Natural killer cell treated with Interleukin-12 subunit alpha and Interleukin-12 subunit beta and Interleukin-15 and Interleukin-18, amount 100 ng/mL, for 72 hours (primary cell): ENCODE measurements at places on chromosomes 6 and 20. TPM values are rescaled to one million over a fixed set of nuclear protein-coding genes. Genes with fewer than 3 reads are reported as not detected.

DNA sequence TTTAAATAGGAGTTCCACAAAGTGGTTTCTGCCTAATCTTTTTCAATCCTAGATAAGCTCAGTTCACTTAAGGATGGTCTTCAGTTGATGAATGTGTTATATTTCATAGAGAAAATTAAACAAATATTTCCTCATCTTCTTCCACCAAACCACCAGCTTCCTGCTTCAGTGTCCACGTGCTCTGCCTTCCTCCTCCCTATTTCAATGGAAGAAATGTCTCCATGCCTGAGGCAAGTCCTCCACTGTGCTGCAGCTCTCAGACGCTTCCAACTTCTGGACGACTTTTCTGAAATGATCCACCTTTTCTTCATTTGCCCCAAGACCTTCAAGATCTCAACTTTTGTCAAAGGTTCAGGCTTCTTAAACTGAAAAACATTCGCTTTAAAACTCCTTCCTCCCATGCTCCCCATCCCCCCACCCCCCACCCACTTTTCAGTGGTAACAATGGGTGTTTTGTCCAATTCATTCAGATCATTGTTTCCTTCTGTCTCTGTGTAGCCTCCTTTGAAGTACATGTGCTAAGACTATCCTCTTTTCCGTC lies 25.3 kb upstream of the FABP7 start:
- H3K27ac ChIP-seq = no peak overlapping the region
- peaks cover 6% of the 10 kb centered on the region for H3K27me3 ChIP-seq
- H3K4me1 ChIP-seq = peaks cover 32% of the 10 kb centered on the region
- peaks cover 8% of the 10 kb centered on the region for H3K36me3 ChIP-seq
- no peak for DNase-seq

GRCh38 chr20:63553251-63553932 lies 567 bp upstream of the FNDC11 start:
- H3K4me3 ChIP-seq = peak overlapping the region; percentile 41
- no peaks in the 10 kb centered on the region for H3K36me3 ChIP-seq

GRCh38 chr6:150403458-150404246 lies 34.8 kb downstream of the IYD start:
- H3K4me1 ChIP-seq = no peaks in the 10 kb centered on the region
- H3K4me3 ChIP-seq = no peak overlapping the region
- peaks cover 14% of the 10 kb centered on the region for H3K36me3 ChIP-seq

DNA sequence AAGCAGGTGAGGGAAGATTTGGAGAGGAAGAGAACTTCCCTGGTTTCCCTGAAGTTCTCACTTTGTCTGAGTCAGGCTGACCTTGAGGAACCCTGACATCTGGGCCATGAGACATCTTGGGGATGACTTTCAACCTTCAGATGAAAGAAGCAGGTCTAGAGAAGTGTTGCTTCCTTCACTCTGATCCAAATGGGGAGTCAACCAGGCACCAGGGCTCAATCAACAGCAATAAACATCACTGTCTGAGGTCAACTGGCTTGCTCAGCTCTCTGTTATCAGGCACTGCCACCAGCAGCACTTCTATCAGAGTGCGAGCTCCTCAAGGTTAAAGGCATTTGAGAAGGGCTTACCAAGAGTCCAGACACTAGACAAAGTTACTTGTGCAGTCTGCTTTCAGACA lies 6.3 kb downstream of the ACOT8 start:
- no peak overlapping the region for H3K4me3 ChIP-seq
- no peaks in the 10 kb centered on the region for H3K27me3 ChIP-seq
- DNase-seq = no peak
- peaks cover 5% of the 10 kb centered on the region for H3K4me1 ChIP-seq
- H3K27ac ChIP-seq = no peak overlapping the region

DNA sequence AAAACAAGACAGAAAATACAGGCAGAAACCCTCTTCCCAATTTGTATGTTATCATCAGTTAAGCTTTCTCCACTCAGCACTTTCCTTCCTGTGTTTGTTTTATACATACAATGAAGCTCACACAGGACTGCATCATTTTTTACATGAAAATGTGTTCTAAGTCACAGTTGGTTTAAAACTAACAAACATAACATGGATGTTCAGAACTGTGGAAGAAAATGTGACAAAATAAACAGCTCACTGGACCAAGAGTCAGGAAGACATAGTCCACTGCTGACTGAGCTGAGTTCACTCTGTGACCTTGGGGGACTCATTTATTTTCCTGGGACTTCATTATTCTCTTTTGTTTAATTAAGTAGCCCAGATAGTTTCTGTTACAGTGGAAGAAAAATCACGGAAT lies 331.5 kb downstream of the SYNE1 start:
- H3K4me1 ChIP-seq = peaks cover 9% of the 10 kb centered on the region
- no peak overlapping the region for H3K4me3 ChIP-seq

DNA sequence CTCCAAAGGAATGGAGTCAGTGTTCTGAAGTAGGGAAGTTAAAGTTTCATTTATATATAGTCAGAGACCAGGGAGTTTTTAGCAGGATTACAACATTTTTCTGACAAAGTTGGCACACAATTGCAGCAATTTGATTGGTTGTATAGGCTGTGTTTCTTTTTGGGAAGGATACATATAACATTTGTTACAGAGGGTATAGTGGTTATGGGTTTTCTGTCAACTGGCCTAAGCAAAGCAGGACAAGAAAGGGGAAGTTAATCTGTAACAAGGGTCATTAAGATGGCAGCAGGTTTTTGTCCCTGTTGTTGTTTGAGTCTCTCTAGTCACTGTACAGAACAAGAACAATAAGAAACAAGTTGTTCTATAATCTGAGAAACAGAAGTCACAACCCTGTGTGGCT lies 41.4 kb downstream of the TPD52L1 start:
- no peak overlapping the region for H3K27ac ChIP-seq
- H3K36me3 ChIP-seq = no peaks in the 10 kb centered on the region
- H3K27me3 ChIP-seq = no peaks in the 10 kb centered on the region
- H3K4me3 ChIP-seq = no peak overlapping the region
- H3K4me1 ChIP-seq = peaks cover 9% of the 10 kb centered on the region

GRCh38 chr6:33882154-33882553 lies 78.4 kb upstream of the MLN start:
- peaks cover 2% of the 10 kb centered on the region for H3K4me1 ChIP-seq
- DNase-seq = no peak
- no peak overlapping the region for H3K4me3 ChIP-seq
- no peak overlapping the region for H3K27ac ChIP-seq

DNA sequence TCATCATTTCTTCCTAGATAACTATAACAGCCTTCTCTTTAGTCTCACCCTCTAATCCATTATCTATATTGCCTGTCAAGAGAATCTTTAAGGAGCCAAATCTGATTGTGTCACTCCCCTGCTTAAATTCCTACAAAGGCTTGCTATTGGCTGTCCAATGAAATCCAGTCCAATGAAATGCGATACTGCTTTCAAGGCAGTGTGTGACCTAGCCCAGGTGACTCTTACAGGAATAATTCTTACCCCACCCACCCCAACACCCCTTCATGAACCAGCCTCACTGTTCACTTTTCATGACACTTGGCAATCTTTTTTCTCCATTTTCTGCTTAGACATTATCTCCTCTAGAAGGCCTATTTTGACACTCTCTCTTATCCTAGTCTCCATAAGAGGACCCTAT lies 163.3 kb upstream of the MARCKS start:
- H3K4me3 ChIP-seq = no peak overlapping the region
- no peak overlapping the region for H3K27ac ChIP-seq
- no peaks in the 10 kb centered on the region for H3K4me1 ChIP-seq
- H3K27me3 ChIP-seq = no peaks in the 10 kb centered on the region

DNA sequence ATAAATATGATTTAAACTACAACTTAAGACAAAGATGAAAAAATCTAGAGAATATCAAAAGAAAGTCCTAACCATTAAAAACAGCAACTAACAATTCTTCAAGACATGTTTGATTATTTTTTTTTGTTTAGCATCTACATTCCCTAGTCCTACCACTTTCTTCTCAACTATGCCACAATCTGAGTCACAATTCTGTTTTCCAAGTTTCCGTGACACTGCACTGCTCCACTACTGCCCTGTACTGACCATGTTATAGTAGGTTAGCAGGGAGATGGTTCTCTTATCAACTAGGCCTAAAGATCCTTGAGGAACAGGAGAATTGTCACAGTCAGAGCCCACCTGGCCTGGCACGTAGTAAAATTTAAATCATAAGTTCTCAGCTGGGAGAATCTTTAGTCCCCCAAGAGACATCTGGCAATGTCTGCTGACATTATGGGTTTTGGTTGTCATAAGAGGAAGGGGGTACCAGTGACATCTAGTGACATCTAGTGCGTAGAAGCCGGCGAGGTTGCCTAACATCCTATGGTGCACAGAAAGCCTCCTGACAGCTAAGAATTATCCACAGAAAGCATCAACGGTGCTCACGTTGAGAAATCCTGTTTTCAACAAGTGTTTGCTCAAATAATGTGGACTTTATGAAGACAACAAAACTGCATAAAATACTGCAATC lies 100.5 kb downstream of the PDE10A start:
- no peaks in the 10 kb centered on the region for H3K4me1 ChIP-seq
- H3K27me3 ChIP-seq = no peaks in the 10 kb centered on the region
- no peak for DNase-seq
- no peaks in the 10 kb centered on the region for H3K36me3 ChIP-seq

DNA sequence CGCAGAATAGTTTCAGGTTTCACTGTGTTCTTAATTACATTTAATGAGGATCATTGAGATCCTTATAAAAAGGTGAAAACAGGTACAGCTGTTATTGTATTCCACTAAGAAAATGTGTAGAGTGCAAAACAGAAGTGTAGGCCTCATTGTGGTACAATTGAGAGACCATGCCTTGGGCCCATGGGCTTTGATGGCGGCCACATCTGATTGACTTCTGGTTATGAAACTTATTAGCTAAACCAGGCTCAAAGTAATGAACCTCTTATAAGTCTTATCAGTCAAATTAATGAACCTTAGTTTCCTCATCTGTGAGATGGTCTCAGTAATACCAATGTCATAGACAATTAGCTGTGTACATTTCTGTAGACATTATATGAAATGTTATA lies 148.7 kb downstream of the ZDHHC14 start:
- H3K27ac ChIP-seq = peak overlapping the region; percentile 23
- H3K27me3 ChIP-seq = no peaks in the 10 kb centered on the region
- H3K4me3 ChIP-seq = no peak overlapping the region
- H3K4me1 ChIP-seq = peaks cover 37% of the 10 kb centered on the region

GRCh38 chr6:47079638-47080037 lies 37.5 kb upstream of the ADGRF1 start:
- no peak for DNase-seq
- no peak overlapping the region for H3K4me3 ChIP-seq
- no peaks in the 10 kb centered on the region for H3K4me1 ChIP-seq
- peaks cover 13% of the 10 kb centered on the region for H3K27me3 ChIP-seq

DNA sequence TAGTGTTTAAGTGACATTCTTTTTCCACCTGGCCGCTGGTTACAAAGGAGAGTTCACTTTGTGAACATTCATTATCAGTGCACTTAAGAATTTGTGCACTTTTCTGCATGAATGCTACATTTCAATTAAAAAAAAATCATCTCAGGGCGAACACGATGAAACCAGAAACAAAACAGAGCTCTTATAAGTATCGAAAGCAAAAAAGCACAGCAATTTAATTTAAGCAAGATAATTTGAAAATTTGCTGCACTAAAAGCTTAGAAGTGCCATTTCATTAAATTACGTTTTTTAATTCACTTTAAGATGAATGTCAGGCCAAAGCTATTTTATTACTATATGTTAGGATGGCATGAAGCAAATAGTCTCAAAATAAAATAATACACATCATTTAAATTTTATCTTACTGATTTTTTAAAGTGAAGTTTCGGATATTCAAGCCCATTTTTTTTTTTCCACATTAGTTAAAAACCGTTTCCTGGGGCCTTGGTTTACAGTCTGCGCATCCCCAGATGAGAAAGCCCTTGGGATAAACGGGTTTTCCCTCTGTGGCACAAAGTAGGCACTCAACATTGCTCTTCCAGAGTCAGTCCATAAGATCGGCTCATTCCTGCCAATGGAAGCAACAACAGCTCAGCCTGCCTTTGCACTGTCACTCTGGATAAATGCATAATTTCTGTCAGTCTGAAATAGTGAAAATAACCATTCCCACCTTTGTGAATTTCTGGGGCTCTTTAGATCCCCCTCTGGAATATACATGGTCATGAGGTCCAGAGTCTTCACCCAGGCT lies 80.1 kb downstream of the FYN start:
- no peaks in the 10 kb centered on the region for H3K27me3 ChIP-seq
- H3K27ac ChIP-seq = no peak overlapping the region
- peaks cover 42% of the 10 kb centered on the region for H3K4me1 ChIP-seq
- H3K4me3 ChIP-seq = peak overlapping the region; percentile 86
- H3K36me3 ChIP-seq = no peaks in the 10 kb centered on the region
- no peak for DNase-seq

GRCh38 chr6:16295060-16295459 lies 56.7 kb downstream of the GMPR start:
- DNase-seq = no peak
- H3K4me3 ChIP-seq = no peak overlapping the region
- H3K27ac ChIP-seq = no peak overlapping the region
- H3K27me3 ChIP-seq = no peaks in the 10 kb centered on the region
- no peaks in the 10 kb centered on the region for H3K36me3 ChIP-seq

DNA sequence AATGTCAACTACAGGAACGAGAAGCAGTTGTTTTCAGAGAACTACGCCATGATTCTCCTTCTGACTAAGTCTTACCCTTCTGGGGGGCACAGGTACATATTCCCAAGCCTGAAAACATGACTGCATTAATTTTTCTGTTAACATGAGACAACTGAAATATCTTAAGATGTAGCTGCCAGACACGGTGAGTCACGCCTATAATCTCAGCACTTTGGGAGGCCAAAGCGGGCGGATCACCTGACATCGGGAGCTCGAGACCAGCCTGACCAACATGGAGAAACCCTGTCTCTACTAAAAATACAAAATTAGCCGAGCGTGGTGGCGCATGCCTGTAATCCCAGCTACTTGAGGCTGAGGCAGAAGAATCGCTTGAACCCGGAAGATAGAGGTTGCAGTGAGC lies 21.7 kb downstream of the TBC1D20 start:
- no peak for DNase-seq
- peaks cover 33% of the 10 kb centered on the region for H3K36me3 ChIP-seq
- H3K4me3 ChIP-seq = no peak overlapping the region
- H3K27me3 ChIP-seq = no peaks in the 10 kb centered on the region
- peaks cover 70% of the 10 kb centered on the region for H3K4me1 ChIP-seq

DNA sequence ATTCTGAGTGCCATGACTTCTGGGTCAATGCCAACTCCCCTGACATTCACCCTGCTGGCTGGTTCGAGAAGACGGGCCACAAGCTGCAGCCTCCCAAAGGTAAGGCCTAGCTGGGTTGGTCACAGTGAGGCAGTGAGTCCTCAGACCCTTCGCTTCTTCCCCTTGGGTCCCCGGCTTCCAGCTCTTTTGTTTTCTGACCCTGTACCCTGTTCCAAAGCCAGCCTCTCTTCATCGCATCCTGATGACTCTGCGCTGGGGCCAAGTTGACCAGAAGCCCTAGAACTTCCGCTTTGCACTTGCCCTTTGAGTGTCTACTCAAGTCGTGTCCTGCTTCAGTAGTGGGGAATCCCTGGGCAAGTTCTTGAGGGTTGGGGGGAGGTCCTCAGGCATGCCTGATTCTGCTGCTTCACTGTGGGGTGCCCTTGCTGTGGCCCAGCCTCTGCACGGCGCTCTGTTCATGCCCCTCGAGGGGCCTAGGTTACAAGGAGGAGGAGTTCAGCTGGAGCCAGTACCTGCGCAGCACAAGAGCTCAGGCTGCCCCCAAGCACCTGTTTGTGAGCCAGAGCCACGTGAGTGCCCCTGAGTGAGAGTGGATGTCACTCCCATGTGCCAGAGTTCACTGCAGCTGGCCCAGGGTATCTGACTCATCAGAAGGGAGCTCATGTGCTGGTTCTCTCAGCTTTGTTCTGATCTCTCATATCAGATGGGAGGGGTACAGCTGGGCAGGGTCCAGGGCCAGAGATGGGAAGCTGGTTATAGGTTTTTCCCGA lies 23.0 kb downstream of the L3MBTL1 start:
- no peaks in the 10 kb centered on the region for H3K36me3 ChIP-seq
- no peak overlapping the region for H3K27ac ChIP-seq
- no peak overlapping the region for H3K4me3 ChIP-seq
- no peaks in the 10 kb centered on the region for H3K4me1 ChIP-seq

Gene EPB41L1
- total RNA-seq = 0.21 TPM

Gene POU5F1
- 0.21 TPM for total RNA-seq

Gene GRM1
- total RNA-seq = not detected

Gene SLC52A3
- not detected for total RNA-seq

Gene DEF6
- total RNA-seq = 105 TPM
